ENCODE measurements at places on chromosomes 1 and 21.

DNA sequence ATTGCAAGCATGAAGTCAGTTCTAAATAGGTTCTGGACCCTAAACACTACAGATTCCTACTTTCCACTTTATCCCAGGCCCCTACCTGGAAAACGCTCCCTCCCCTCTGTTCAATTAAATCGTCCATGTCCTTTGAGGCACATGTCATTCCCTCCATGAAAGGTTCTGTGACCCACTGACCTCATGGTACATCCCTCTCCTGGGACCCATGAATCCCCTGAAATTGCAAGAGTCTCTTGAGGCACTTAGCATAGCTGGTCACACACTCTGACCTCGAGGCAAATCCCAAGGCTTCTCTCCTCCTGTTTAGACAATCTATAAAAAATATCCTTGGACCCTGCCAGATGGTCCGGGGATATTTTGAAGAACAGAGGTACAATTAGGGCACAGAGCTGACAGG is 34.3 kb upstream of the KRTAP19-8 start:
- no peak for DNase-seq

DNA sequence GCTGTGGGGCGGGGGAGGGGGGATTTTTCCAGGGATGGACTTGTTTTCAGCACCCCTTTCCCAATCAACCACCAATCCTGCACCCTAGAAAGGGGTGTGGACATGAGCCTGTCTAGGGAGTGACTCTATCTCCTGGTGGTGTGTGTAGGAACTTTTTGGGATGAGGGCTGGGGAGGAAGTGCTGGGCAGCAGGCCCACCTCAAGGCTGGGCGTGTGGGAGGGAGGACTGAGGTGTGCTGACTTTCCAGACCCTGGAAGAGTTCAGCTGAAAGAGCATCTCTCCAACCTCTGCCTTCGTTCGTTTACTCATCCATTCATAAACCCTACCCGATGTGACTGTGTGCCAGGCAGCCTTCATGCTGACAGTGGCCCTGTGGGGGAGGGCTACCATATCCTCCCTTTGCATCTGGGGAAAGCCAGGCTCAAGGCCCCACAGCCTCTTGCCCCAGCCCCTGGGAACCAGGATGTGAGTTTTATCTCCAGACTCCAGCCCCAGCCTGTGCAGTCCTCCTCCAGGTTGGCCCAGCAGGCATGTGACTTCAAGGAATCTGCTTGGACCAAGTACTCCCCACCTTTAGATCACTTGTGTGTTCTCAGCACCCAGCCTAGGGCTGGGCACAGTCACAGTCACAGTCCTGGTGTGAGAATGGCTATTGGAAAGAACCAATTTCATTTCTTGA is 6.7 kb downstream of the KNCN start:
- DNase-seq = no peak

- DNase-seq = peak; percentile 76
Observed at GRCh38 chr1:65068202-65069010, 79.6 kb upstream of the AK4 start.

DNA sequence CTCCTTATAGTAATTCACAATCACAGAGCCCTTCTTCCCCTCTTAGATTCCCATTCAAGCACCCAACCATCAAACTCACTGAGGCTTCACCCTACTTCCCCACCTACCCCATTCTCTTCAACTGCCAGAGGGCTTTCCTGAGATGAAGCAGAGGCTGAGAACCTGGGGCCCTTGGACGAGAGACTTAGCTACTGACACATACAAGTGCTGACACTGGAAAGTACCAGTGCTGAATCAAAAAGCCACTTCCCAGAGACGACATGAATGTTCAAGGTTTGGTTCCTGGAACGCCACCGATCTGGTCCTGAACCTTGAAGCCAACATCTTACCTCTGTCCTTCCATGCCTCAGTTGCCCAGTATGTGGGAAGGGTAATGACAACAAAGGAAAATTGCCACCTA is 16.6 kb upstream of the RAP1A start:
- no peak for DNase-seq

DNA sequence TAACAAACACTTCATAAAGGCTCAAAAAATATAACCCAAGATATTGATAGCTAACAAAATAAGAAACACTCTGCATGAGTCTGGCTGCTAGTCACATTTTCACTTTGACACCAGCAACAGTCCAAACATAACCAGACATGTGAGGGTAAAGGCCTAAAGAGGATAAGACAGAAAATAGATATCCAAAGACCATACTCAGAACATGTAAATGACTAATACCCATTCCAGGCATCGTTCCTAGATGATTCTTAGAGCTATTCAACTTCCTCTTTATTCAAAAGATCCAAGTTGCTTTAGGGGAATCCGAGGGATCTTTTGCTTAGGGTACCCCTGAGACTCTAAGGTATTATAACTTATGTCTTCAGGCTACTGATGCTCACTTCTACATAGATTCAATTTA is 5.1 kb downstream of the COL24A1 start:
- no peak for DNase-seq

DNA sequence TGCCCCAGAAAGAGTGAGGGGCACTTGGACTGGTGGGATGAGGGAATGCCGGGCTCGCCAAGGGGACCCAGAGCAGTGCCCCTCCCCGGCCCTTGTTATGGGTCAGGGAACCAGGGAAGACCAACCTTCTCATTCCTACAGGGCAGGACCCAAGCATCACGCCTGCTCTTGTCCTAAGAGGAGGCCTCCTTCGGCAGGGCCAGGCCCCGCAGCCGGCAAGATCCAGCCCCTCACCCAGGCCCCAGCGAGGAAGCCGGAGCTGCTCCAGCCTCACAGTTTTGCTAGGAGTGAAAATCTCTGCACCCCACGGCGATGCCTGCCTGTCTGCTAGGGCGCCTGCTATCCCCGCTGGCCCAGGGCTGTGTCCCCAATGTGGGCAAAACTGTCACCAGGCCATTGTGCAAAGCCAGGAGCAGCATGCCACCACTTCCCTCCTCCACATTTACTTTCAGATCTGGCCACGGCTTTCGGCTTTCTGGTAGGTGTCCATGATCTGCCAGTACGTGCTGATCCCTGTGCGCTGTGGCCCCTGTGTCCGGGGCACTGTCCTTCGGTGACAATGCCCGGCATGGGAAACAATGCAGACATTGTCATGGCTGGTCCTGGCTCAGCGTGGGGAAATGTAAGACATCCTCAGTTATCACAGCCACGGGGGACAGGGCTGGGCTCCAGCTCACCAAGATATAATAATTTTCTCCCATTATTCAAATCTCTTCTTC is 9.6 kb downstream of the ACTRT2 start:
- no peak for DNase-seq

DNA sequence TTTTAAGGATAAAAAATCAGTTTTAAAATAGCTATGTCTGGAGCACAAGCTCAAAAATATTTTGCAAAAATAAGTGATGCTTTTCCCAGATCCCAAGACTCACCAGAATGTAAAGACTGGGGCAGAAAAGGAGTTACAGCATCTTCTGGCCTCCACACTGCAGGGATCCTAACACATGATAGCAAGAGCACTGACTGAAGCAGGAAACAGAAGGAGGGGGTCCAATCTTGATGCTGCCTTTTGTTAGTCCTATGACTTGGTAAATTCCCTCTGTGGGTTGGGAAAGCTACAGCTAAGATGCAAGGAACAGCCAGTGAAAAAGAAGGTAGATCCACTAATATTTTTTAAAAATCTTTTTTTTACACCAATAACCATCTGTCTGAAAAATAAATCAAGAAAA is 54.2 kb upstream of the TNR start:
- DNase-seq = no peak
